ENCODE measurements at places on chromosomes 2 and 18. TPM values are rescaled to one million over a fixed set of nuclear protein-coding genes. Genes with fewer than 3 reads are reported as not detected.

The MC2R gene
- not detected for total RNA-seq

The INHA gene
- 0.39 TPM for total RNA-seq

The CAVIN2 gene
- total RNA-seq: 48.1 TPM

The TXNDC9 gene
- 36.6 TPM for total RNA-seq

The OBSL1 gene
- 23.3 TPM for total RNA-seq
